ENCODE measurements at places on chromosomes 11 and 22.
A peak's percentile ranks its signal among the peaks of the same experiment; 100 is the strongest.

DNA sequence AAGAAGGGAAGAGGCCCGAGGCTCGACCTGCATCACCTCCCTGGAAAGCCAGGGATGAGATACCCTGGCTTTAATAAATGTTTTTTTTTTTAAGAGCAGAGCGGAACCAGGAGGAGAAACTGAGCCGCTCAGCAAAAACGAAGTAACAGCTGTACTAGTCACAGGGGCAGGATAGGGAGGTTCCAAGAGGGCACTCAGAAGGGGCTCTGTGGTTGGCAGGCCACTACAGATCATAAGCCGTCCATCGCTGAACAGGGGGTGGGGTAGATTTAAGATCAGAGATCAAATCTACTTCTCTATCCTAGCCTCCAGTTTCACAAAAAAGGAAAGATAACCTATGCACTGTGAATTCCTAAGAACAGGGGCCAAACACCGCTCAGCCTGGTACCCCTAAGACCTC lies 625 bp downstream of the EIF3D start:
- peak; percentile 20 for DNase-seq

GRCh38 chr22:18929459-18929858 lies 6.6 kb downstream of the PRODH start:
- no peak for DNase-seq

- no peak for DNase-seq
Measured at GRCh38 chr11:35812828-35813227, 131.0 kb upstream of the LDLRAD3 start.

- no peak for DNase-seq
Measured at GRCh38 chr11:64400102-64400501, 41.1 kb downstream of the RPS6KA4 start.

DNA sequence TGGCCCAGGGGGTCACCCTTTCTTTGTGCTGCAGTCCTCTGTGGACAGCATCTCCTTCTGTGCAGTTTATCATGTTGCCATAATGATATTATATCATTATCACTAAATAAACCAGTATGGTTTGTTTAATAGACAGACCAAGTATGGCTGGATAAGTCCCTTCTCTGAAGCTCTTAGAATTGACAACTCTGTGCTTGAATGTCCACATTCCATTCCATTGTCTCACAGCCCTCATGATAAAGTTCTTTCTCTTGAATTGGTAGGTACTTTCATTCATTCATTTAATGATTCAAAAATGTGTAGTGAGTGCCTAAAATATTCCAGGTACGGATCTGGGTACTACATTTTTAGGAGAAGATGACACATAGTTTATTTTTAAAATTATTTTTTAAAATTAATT lies 7.8 kb downstream of the RPS6KA4 start:
- DNase-seq, result no peak

- DNase-seq, result no peak
Measured at GRCh38 chr22:50261615-50262459, at the start of gene MAPK12. Gene MAPK12, minus strand, starts transcription at chr22:50261683. Its CDS starts 174 bp downstream, at chr22:50261509.

GRCh38 chr22:50011447-50012210 lies 936 bp downstream of the IL17REL start:
- no peak for DNase-seq

DNA sequence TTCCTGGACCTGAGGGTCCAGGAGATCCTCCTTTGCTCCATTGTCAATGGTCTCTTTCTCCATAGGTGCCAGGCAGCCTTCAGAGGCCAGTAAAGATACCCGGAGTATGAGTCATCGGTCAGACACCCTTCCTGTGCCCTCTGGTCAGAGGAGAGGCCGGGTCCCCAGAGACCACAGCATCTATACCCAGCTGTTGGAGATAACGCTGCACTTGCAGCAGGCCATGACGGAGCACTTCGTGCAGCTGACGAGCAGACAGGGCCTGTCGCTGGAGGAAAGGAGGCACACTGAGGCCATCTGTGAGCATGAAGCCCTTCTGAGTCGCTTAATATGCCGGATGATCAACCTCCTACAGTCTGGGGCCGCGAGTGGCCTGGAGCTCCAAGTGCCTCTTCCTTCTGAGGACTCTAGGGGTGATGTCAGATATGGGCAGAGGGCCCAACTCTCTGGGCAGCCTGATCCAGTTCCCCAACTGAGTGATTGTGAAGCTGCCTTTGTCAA lies at the start of gene ACCSL:
Gene ACCSL (plus strand): TSS at position 51 of the 501 bp plus-strand sequence. CDS start 56 bp downstream, at position 107.
- DNase-seq, result no peak

GRCh38 chr11:58254936-58255335 lies 13.1 kb downstream of the OR10W1 start:
- DNase-seq, result no peak

DNA sequence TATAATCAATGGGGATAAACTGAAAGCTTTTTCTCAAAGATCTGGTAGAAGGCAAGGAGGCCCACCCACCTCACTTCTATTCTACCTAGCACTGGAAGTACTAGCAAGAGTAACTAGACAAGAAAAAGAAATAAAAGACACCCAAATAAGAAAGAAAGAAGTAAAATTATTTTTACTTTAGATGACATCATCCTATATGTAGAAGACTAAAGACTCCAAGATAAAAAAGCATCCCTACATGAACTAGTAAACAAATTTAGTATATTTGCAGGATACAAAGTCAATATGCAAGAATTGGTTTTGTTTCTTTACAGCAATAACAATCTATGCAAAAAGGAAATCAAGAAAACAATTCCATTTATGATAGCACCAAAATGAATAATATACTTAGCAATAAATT lies 201.5 kb upstream of the KIRREL3 start:
- DNase-seq, result no peak

DNA sequence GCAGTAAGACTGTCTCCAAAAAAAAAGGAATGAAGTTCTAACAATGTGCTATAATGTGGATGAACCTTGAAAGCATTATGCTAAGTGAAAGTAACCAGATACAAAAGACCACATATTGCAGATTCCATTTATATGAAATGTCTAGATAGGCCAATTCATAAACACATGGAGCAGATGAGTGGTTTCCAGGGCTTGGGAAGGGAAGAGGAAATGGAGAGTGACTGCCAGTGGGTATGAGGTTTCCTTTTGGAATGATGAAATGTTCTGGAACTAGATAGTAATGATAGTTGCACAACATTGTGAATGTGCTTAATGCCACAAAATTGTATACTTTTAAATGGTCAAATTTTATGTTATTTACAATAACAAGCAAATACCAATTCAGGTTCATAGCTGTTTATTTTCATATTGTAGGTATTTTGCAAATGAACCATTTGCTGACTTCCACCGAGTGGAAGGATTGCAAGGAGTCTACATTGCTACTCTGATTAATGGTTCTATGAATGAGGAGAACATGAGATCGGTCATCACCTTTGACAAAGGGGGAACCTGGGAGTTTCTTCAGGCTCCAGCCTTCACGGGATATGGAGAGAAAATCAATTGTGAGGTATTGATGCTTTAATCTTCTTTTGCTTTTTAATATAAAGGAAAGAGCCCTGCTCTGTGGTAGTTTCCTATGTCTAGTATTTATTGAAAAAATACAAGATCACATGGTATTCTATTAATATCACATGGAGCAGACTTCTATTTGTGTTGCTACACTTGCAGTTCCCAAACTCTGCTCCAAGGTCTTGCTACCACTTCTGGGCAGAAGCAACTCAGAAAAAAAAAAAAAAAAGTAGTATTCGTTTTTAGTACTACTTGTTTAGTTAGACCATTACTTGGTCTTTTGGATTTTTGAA lies 67.7 kb upstream of the SORL1-AS1 start:
- DNase-seq, result no peak

DNA sequence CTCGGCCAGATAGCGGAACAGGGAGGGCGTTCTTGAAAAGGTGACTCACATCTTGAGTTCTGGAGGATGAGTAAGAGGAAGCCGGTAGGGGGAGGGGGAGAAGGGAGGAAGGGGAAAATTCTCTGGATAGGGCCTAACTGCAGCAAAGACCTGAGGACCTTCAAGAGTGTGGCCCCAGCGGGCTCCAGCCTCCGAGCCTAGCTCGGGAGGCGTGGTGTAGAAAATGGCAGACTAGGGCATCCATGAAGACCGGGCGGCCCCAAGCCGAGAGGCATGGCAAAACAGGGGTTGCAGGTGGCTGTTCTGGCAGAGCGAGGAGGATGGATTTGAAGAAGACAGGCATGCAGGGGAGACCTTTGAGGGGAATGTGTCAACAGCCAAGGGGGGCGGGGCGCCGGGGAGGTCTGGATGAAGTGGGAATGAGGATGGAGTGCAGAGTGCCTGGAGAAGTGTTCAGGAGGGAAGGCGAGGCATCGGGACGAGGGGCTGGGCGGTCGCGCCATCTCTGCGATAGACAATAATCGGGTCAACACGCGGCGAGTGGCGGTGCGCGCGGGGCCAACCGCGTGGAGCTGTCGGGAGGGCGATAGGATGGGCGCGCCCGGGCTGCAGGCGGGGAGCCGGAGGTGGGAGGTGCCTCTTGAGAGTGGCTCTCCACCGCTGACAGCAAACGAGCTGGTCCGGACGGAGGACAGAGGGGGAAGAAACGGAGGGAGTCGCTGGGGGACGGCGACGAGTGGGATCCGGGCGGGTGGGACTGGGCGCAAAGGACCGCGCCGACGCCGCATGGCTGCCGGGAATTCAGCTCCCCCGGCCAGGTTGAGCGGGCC lies 40.0 kb upstream of the CREB3L1 start:
- peak; percentile 62 for DNase-seq

DNA sequence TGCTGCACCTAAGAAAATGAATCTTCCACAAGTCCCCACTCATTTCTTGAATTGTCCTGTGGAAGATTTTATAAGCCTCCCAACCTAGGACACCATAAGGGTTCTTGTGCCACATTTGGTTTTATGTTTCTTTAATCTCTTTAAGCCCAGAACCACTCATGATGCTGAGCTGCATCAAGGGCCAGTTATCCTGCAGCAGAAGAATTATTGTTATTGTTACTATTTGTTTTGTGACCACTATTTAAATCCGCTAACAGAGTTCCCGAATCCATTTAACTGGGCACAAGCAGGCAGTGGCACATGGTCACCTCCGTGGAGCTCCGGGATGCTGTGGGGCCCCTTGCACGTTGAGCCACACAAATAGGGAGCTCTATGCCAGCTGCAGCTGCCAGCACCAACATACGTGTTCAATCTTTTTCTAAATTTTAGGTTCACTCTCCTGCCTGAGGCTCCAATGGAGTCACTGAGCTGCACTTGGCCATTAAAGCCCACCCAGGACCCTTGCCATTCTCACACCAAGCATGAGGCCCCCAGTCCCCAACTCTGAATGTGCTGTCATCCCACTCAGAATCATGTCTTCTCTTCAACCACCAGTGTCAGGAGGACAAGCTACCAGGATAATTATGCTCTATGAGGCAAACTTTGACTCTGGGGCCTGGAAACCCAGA lies 60.6 kb downstream of the DGCR2 start:
- DNase-seq, result no peak

DNA sequence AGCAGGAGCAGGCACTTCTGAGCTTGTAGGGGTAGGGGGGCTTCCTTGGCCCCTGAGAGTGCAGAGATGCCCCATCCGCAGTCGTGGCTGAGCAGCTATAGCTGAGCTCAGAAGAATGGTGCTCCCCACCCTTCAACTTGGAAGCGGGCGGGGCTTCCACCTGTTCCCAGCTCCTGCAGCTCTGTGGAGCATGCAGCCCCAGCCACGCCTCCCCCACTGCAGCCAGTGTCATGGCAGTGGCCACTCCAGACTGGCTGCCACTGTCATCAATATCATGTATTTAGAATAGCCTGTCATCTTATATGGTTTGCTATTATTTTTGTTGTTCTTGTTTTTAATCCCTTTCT lies 213.1 kb downstream of the LRRC4C start:
- DNase-seq, result no peak

GRCh38 chr11:100890789-100891188 lies 203.7 kb downstream of the ARHGAP42 start:
- no peak for DNase-seq

GRCh38 chr11:73374151-73374550 lies 2.0 kb upstream of the RELT start:
- no peak for DNase-seq

DNA sequence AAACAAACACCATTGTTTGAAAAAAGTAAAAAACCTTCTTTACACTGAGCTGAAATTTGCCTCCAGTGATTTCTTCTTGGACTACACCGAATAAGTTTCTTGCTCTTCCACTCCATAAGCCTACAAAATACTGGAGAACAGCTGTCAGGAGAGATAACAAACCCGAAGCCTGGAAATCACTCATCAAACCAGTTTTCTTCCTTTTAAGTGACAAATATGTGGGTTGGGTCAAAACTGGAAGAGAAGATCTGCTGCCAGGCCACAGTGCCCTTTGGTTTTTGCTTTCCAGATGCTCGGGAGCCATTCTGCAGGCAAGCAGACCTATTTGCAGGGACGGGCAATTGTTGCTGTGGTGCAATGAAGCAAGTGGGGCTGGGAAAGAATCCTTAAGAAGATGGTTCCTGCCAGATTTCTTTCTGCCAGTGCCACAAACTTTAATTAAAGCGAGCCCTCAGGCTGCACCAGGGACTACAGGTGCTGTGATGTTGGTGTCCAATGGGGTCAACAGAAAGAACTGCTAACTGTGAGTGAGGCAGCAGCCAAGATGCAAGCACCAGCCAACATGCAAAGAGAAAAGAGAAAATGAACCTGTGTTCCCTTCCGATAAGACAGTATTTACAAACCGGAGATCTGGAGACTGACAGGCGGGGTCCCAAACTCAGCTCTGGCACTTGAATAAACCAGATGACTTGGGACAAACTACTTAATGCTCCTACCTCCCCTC lies 44.8 kb upstream of the SMCO4 start:
- DNase-seq, result no peak

DNA sequence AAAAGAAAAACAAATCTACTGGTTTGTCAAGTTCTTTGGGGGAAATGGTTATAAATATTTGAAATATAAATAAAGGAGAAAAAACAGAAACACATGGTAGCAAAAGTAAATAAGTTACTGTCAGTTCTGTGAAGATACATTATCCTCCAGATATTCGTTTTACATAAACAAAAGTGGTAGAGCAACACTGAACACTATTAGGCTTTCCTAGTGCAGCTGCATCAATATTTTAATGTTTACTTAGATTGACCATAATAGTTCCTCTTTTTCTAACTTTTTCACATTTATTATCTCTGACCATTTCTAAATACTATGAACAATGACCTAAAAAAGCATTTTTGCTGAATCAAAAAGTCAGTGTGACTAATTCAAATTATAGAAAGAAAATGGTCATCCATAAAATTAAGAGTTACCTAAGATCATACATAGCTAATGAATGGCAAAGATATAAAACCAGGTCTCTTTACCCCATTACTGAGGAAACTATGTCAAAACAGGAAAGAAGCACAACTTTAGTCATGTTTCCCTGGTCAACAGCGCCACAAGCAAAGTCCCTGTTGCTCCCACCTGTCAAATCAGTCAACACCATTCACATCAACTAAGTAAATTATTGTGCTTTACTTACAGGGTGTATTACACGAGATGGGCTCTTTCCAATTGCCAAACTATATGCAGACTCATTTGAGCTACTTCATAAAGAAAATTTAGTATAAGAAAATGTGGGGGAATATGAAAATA lies 38.5 kb downstream of the SBF2 start:
- no peak for DNase-seq

DNA sequence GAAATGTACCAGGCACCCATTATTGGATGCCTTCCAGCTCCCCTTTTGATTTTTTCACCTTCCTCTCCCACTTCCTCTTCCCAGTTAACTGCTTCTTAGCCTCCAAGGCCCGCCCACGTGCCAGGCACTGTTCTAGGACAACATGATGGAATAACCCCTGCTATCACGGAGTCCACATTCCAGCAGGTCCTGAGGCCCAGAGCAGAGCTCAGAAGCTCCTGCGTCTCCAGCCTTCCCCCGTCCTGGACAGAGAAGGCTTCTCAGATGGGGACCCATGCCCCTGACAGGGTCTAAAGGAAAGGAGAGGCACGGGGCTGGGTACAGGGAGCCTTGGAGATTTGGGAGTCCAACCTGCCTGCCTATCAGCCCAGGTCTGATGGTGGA lies 29.1 kb downstream of the TRIM29 start:
- DNase-seq, result no peak

Measured in activated naive CD4-positive, alpha-beta T cell treated with Interleukin-2 at 50 U/mL for 16 hours (primary cell).